Stimulated activated CD8-positive, alpha-beta memory T cell treated with anti-CD3 and anti-CD28 coated beads, Interleukin-4, amount 100 ng/mL, for 24 hours (primary cell): ENCODE measurements at places on chromosomes 4 and X.

DNA sequence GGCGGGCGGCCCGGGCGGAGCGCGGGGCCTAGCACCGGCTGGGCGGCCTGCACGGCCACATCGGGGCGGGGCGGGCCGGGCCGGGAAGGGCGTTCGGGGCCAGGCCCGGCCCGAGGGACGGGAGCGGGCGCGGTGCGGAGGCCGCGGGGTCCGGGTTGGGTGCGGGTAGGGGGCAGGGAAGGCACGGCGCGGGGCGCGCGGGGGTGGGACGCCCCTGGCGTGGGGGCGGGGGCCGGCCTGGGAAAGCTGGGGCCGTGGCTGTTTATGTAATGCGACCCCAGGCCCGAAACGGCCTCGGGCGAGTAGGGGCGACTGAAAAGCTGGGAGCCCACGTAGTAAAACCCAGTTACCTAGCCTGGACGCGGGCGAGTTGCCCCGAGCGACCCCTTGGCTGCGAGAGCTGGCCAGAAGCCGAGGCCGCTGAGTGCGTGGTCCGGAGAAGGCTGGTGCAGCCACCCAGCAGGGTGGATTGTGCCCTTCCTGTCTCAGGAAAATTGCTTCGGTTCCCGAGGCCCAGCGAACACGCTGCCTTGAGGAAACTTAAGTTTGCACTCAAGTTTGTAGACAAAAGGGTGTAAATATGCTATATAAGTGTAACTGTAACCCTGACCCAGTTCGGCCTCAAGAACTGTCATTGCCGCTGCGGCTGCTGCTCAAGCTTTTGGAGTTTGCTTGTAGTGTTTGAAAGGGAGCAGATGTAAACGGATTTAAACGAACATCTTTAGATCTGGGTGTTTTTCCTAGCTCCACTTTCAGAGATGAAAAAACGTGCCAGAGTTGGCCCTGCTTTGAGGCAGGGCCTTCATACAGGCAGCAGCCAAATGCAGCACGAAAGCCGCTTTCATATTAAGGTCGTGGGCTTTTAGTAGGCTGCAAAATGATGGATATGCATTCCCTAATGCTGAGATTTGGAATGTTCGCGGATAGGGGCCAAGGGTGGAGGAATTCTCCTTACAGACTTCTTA lies 674 bp downstream of the SEC24B start:
- no peak for DNase-seq

GRCh38 chr4:156948738-156949137 lies 22.9 kb downstream of the PDGFC start:
- no peak for DNase-seq

DNA sequence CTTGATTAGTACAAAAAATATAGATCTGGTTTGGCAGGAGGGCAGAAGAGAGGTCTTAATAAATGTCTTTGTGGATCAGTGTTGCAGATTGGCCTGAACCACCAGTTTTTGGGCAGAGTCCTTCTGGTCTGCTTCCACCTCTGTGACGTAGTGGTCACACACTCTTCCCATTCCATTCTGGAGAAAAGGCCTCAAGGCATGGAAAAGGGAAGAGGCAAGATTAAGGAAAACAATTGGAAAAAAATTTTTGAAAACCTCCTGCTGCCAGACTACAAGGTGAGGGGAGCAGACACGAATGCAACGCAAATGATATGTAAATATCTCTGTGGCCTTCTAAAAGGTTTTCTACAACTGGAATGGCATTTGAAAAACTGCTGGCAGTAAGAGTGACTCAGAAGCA lies 24.3 kb upstream of the FAM47C start:
- DNase-seq = no peak

- no peak for DNase-seq
Observed at GRCh38 chr4:123954220-123954619, 557.6 kb downstream of the SPRY1 start.

- DNase-seq = no peak
Observed at GRCh38 chr4:135538698-135539097, 1337.1 kb upstream of the PABPC4L start.

DNA sequence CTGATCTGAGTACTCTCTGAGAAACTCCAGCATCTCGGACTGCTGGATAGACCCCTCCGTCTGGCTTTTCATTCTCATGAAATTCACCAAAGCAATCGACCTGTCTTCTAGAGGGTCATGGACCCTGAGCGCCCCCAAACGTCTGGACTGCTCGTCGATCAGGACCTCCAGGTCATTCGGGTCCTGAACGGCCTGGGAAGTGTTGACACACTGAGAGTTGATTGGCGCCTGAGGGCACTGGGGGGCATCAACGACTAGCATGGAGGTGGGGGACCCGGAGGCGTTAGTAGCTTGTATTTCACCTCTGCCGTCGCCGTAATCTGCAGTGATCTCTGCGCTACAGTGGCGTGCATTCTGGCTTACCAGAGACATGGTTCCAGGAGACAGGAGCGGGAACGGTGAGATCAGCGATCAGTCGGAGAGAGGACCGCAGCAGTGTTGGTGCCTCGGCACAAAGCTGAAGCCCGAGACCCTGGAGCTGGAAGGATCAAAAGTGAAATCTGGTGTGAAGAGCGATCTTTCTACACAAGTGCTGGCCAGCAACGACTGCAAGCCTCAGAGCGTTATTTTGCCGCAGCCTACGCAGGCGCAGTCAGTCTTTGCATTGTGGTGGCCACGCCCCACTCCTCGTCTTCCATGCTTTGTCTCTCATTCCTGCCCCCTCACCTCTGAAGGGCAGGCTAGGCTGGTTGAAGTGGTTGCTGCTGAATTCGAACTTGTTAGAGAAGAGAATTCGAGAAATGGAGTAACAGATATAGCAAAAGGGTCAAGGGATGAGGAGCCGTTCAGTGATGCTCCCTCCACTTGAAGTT lies at the start of gene MAGEE2:
MAGEE2 (minus strand) TSS at position 575 of the 812 bp plus-strand sequence; CDS start at position 372, 203 bp downstream.
- DNase-seq = no peak

DNA sequence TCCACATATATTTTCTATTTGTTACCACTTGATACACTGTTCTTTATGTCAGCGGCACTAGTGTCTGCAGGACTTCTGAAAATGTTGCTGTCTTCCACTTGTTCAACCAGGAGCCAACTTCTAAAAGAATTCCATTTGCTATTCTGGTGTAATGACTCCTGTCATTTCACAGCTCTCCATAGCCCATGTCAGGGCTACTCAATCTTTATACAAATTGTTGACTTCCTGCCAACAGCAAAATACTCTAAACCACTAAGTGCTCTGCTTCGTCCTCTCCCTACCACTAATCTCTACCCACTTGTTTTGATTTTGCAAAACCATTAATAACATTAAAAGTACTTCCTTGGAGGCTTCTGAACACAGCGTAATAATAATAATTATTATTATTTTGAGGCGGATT lies 7.2 kb downstream of the CTSO start:
- no peak for DNase-seq

DNA sequence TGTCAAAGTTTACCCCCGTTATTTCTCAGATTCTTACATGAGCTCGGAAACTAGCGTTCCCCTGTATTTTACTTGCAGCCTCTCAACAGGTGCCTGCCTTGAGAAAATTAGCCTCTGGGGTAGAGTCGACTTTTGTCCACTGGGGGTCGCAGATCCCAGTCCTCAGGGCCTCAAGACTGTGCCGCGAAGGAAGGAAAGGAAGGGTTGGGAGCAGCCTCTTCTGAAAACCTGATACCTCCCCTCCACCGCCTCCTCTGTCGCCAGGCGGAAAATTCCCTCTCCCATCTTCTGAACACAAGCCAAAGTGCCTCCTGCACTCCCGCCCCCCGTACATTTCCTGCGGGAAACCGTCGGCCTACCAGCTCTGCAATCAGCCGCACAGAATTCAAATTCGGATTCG lies 44.4 kb upstream of the TMSB15B start:
- DNase-seq = peak; percentile 18
